ENCODE measurements at places on chromosomes 12 and 14.
A peak's percentile ranks its signal among the peaks of the same experiment; 100 is the strongest.

GRCh38 chr12:11941606-11942337 lies 129.0 kb upstream of the BCL2L14 start:
- no peak overlapping the region for H3K27ac ChIP-seq
- no peak for DNase-seq
- no peaks in the 10 kb centered on the region for H3K4me1 ChIP-seq
- H3K4me3 ChIP-seq: no peak overlapping the region
- H3K36me3 ChIP-seq: no peaks in the 10 kb centered on the region

- DNase-seq: no peak
- H3K4me1 ChIP-seq: no peaks in the 10 kb centered on the region
- H3K36me3 ChIP-seq: no peaks in the 10 kb centered on the region
- no peak overlapping the region for H3K4me3 ChIP-seq
- no peaks in the 10 kb centered on the region for H3K27me3 ChIP-seq
Observed at GRCh38 chr14:55323910-55324309, 52.7 kb downstream of the FBXO34 start.

GRCh38 chr14:73055251-73055650 lies 3.1 kb upstream of the RBM25 start:
- DNase-seq: no peak
- no peaks in the 10 kb centered on the region for H3K36me3 ChIP-seq
- no peaks in the 10 kb centered on the region for H3K27me3 ChIP-seq
- H3K4me1 ChIP-seq: peaks cover 16% of the 10 kb centered on the region
- 0 out of 2 replicates have a peak overlapping the region, but pooled peaks have one; percentile 12 for H3K4me3 ChIP-seq

GRCh38 chr12:851343-851742 lies 98.2 kb downstream of the RAD52 start:
- no peaks in the 10 kb centered on the region for H3K27me3 ChIP-seq
- no peak for DNase-seq
- no peaks in the 10 kb centered on the region for H3K4me1 ChIP-seq
- no peak overlapping the region for H3K27ac ChIP-seq

DNA sequence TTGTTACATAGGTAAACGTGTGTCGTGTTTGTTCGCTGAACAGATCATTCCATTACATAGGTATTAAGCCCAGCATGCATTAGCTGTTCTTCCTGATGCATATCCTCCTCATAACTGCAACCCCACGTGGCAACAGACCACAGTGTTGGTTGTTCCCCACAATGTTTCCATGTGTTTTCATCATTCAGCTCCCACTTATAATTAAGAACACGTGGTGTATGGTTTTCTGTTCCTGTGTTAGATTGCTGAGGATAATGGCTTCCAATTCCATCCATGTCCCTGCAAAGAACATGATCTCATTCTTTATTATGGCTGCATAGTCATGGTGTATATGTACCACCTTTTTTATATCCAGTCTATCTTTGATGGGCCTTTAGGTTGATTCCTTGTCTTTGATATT lies 1071.1 kb downstream of the SLC16A7 start:
- H3K36me3 ChIP-seq: no peaks in the 10 kb centered on the region
- no peaks in the 10 kb centered on the region for H3K27me3 ChIP-seq
- no peak overlapping the region for H3K4me3 ChIP-seq
- H3K27ac ChIP-seq: no peak overlapping the region
- no peak for DNase-seq

DNA sequence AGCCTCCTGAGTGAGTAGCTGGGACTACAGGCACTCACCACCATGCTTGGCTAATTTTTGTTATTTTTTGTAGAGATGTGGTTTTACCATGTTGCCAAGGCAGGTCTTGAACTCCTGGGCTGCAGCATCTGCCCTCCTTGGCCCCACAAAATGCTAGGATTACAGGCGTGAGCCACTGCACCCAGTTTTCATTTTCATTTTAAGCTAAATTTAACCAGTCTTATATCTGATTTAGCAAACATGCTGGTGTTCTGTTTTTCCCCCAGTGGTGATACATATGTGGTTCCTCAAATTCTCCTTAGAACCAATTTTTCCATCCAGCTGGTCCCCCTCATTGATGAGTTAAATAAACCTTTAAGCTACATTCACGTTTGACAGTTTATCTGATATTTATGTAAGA lies 43.8 kb upstream of the BICD1 start:
- H3K4me3 ChIP-seq: no peak overlapping the region
- no peaks in the 10 kb centered on the region for H3K36me3 ChIP-seq
- H3K4me1 ChIP-seq: no peaks in the 10 kb centered on the region

DNA sequence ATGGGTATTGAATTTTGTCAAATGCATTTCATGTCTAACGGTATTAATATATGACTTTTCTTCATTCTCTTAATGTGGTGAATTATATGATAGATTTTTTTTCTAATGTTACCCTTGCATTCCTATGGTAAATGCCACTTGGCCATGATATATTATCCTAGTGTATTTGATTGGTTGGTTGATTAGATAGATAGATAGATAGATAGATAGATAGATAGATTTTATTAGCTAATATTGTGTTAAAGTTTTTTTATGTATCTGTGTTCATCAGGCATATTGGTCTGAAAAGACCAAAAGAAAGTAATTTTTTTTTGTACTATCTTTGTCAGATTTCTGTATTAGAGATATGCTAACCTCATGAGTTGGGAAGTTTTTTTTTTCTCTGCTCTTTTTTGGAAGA lies 124.6 kb downstream of the TGFB3 start:
- no peak for DNase-seq
- no peak overlapping the region for H3K4me3 ChIP-seq
- peaks cover 39% of the 10 kb centered on the region for H3K27me3 ChIP-seq
- H3K4me1 ChIP-seq: peaks cover 19% of the 10 kb centered on the region
- no peaks in the 10 kb centered on the region for H3K36me3 ChIP-seq

DNA sequence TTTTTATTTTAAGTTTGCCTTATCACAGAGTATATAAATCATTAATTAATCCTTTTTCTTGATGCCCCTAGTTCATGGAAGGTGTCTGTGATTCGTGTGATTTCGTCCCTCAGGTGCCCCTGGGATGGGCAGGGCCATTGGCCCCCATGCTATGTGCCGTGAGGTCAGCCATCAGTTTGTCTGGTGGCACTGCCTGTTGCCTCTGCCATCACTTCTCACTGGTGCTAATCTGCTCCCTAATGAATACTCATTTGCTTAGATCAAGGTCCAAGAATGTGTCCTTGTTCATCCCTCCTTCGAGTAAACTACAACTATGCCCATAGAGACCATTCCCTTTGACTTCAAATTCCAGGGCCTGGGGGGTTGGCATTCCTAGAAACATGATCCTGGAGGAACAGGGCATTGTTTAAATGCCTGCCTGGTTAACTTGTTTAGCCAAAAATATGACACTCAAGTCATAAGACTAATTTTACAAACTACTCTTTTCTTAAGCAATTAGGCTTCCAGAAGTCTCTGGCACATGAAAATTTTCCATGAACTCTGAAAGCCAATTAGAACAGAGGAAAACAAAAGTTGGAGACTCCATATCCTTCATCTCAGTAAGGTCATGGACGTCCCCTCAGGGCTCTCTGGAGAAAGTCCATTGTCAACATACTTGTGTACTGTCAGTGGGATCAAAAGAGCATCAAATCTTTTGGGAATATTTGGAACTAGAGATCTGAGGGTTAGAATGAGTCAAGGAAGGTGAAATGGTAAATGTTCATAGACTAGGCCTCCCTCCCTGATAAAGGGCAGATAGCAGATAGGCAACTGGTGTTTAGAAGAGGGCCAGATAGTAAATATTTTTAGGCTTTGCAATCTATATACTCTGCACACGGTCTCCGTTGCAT lies 90.9 kb upstream of the PLXNC1 start:
- no peak overlapping the region for H3K4me3 ChIP-seq
- H3K27me3 ChIP-seq: no peaks in the 10 kb centered on the region
- peak; percentile 18 for DNase-seq
- H3K27ac ChIP-seq: no peak overlapping the region
